ENCODE measurements at places on chromosomes 7 and 10.

GRCh38 chr10:87658321-87658795 lies 1.3 kb upstream of the PAPSS2 start:
- no peak for DNase-seq

GRCh38 chr10:26741368-26741767 lies 43.9 kb downstream of the PDSS1 start:
- no peak for DNase-seq

GRCh38 chr7:136874393-136875032 lies 6.1 kb downstream of the CHRM2 start:
- no peak for DNase-seq

DNA sequence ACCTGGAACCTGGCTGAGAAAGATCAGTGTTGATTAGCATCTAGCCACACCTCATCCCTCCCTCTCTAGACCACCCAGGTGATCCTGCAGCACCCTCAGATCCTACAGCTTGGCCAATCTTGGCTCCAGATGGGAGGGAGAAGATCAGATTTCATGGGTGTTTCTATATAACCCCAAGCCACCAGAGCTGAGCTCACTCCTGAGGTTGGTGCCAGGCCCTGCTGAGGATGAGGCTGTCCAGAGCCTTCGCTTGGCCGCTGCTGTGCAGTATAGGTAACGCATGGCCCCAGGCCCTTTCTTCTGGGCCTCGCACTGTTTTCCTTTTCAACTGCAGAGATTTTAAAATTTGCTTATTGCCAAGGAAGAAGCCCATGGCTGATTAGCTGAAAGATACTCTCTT lies 27.0 kb downstream of the C10orf120 start:
- no peak for DNase-seq

DNA sequence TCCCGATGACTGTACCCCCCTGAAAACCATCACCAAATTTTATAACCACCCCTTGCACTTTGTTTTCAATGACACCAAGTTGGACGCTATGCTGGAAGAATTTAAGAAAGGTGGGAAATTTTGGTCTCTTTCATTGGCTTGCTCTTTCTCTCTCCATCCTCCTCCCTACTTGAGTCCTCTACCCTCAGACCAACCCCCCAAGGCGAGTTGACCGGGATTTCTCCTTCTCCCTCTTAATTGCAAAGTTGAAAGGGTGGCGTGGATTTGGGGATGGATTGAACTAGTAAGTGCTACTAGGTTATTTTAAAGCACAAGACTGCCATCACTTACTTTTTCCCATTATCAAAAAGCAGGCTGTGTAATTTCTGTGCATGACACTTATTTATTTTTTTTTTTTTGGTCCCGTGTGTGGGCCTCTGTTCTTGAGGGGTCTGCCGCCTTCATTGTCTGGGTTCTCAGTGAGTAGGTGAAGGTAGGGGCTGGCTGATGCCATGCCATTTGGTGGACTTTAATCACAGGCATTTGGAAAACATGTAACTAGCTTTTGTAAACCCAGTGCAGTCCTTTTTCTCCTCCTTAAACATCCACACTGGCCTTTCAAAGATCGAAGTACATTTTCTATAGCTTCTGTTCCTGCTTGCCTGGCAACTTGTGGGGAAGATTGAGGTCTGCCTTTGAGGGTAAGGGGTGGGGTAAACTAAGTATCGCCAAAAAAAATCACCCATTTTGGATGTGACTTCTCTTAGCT lies 2.1 kb downstream of the CNNM2 start:
- DNase-seq, result no peak

GRCh38 chr10:16811765-16812164 lies 5.5 kb downstream of the RSU1 start:
- no peak for DNase-seq

DNA sequence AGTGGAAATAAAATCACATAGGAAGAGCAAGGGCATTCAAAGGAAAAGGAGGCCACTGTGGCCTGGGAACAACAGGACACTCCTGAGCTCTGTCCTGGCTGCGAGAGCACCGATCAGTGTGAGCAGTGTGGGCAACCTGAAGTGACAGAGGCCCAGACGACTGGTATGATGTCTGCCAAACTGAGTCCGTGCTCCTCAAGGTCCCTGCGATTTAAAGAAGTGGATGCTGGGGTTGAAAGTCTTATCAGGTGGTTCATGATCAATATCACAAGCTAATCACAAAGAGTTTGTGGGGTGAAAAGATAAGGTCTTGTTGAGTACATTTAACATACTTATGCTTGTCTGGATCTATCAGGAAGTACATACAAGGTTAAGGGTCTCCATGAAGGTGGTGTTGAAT lies 176.5 kb downstream of the ZNF438 start:
- no peak for DNase-seq

- no peak for DNase-seq
Measured at GRCh38 chr10:27188259-27188658, 33.1 kb downstream of the MASTL start.
